ENCODE measurements at places on chromosomes 11 and 22.
A peak's percentile ranks its signal among the peaks of the same experiment; 100 is the strongest.

GRCh38 chr22:21709688-21710087 is 25.9 kb downstream of the YPEL1 start:
- no peak for ATAC-seq

DNA sequence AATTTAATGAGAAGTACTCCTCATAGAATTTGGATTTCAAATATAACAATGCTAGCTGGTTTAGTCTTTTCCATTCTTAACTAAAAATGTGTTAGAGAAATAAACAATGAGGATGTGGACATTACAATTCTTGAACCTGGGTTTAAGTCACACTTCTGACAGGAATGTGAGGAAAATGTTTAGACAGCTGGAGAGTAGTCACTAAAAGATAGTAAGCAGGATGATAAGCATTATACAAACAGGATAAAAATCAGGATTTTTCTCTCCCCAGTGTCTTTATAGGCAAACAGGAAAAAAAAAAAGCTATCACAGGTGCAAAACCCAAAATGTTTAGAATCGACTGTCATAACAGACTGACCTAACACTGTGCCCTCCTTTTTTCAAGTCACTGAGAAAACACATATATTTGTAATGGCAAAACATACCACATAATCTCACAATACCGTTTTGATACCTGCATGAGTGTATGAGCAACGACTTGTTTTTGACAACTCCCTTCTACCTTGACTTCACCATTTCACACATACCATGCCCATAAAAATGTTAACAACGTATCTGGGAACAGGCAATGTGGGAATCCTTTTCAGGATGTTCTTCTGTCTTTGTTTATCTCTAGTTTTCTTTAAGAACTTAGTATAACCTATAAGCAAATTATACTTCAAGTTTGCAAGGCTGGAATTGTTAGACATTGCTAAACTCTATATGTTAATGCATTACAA is 242.0 kb downstream of the SBF2 start:
- ATAC-seq = no peak

DNA sequence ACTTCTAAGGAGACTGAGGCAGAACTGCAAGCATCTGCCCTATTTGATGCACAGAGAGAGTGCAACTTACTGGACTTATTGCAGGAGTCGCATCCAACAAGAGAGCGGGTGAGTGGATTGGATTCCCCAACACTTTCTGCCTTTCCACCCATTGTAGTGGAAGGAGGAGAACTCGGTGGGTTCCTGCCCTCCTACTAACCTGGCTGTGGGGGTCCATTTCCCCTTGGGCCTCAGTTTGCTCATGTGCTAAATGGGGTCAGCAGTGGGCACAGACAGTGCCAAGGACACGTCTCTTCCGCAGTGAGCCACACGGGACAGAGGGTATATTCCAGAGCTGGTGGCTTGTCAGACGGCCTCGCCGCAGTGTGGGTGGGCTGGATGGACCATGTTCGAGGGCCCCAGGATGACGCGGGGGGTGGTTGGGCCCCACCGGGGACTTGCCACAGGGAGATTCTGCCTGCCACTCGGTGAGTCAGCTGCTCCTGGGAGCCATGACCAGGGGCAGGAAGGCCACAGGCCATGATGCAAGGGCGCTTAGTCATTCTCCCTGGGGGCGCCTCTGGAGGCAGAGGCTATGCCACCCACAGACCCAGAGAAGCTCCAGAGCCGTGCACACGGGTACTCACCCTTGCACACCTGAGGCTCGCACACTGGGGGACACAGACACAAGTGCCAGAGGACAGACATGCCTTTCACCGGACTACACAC is 8.2 kb downstream of the ALX4 start:
- no peak for ATAC-seq

DNA sequence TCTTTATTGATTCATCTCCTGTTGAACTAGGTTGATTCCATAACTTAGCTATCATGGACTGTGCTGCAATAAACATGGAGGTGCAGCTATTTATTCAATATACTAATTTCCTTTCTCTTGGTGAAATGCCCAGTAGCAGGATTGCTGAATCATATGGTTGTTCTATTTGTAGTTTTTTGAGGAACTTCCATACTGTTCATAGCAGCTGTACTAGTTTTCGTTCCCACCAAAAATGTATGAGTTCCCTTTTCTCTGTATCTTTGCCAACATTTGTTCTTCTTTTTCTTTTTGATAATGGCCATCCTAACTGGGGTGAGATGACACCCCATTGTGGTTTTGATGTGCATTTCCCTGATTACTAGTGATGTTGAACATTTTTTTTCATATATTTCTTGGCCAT is 87.2 kb upstream of the NAV2 start:
- no peak for ATAC-seq

GRCh38 chr11:122882189-122882856 is at the start of gene JHY:
JHY (plus strand) TSS chr11:122882759; CDS start chr11:122885850, 3,091 bp downstream.
- ATAC-seq = no peak

- ATAC-seq = no peak
Observed at GRCh38 chr11:60919956-60920355, 4.3 kb upstream of the TMEM132A start.

DNA sequence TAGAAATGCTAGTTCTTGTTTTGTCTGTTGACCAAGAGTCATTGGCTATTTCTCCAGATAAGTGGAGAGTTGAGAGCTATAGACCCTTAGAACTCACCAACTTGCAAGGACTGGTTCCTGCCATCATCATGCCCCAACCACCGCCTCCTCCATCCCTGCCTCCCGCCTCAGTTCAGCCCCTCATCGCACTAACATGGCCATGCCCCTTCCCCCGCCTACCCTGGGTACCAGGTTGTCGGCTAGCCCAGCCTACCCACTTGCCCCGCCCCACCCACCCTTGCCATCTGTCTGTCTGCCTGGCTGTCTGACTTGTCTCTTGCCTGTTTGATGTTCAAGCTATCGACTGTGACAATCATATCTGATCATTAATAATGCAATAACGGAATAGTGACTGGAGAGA is 154.1 kb downstream of the TRIM29 start:
- ATAC-seq = no peak

DNA sequence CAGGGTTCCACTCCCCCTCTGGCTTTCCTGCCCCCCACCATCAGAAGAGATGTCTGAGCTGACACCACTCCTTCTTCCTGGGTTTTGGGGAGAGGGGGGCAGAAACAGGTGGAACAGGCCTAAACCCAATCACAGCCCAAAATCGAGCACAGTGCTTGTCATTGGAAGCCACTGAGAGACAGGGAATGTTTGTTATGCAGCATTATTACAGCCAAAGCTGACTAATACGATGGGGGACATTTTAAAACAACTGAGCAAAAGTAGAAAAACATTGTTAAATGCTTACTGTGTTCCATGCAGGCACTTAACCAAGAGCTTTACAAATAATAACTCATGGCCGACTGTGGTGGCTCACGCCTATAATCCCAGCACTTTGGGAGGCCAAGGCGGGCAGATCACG is 32.5 kb upstream of the RTL6 start:
- no peak for ATAC-seq

GRCh38 chr22:20238536-20238900 is 29.6 kb downstream of the RTN4R start:
- ATAC-seq = peak; percentile 17

DNA sequence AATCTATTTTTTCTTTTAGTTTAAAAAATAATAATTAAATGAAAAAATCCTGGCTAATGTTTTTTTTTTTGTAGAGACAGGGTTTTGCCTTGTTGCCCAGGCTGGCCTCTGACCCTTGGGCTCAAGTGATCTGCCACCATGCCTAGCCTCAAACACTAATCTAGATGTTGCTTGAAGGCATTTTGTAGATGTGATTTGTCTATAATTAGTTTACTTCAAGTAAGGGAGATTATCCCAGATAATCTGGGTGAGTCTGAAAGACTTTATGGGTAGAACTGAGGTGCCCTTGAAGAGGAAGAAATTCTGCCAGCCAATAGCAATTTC is 38.6 kb upstream of the RBFOX2 start:
- ATAC-seq = no peak

DNA sequence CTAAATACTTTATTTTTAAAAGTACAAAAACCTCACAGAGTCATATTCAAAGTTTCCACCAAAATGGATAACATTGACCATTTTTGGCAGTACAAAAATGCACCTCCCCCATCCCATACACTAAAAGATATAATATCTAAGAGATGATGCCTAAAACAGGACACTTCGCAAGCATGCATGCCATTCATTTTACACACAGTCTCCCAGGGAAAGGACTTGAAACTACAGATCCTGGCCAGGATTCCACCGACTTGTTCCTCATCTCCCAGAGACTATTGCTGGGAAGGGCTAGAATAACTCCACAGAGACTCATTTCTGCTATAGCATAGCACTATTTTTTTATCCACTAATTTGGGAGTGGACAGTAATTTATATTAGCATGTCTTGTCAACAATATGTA is 81.7 kb downstream of the MTNR1B start:
- no peak for ATAC-seq

GRCh38 chr11:70669871-70670675 is 271.7 kb downstream of the CTTN start:
- ATAC-seq = peak; percentile 59

- ATAC-seq = peak; percentile 54
Observed at GRCh38 chr11:105609341-105609781, 512 bp upstream of the GRIA4 start.

DNA sequence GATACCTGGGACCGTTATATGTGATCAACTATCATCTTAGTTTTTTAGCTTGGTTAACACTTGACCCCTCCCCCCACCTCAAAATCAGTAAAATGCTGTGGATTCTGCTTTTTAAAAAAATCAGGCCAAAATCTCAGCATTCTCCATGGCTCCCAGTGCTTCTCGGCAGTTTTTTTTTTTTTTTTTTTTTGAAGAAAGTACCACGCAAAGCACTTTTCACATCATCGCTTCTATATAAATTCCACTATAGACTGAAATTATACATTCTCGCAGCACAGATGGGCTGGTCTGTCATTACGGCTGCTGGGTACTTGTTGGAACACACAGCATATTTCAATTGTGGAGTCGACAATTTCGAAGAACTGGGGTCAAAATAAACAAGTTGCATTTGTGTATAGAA is 67.7 kb upstream of the PPARA start:
- no peak for ATAC-seq

DNA sequence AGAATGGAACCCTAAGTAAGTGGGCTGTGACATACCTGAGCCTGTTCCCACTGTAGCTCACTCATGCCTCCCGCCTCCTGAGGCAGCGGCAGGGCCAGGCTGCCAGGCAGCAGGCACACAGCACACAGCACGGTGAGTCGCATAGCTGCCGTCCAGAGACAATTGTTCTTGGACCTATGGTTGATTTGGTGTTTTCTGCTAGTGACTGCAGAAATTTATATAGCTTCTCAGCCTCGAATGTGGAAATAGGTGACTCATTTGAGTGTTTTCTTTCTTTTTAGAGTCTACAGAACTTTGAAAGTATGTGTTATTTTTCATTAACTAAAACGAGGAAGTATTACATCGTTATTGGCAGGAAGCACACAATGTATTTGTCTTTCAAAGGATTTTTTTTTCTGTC is at the start of gene MMP7:
TSS of gene MMP7 (minus strand) at position 190 of the 400 bp plus-strand sequence. CDS start at position 143, 47 bp downstream.
- peak; percentile 55 for ATAC-seq

GRCh38 chr11:57541169-57541568 is 3.8 kb downstream of the SMTNL1 start:
- ATAC-seq = no peak

- no peak for ATAC-seq
Observed at GRCh38 chr22:45889093-45889538, 87.8 kb downstream of the WNT7B start.

DNA sequence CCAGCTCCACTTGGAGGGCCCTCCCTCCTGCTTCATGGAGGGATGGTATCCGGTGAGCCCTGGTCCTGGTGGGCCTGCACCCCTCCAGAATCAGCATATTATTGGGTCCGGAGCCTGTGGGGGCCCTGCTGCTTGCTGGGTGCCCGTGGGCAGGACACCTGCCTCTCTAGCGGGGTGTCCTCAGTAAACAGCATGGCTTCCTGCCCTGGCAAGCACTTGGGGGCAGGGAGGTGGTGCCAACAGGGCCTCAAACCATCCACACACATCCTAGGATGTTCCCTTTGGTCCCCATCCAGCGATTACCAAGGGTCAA is 108.3 kb downstream of the CTTN start:
- ATAC-seq = no peak

DNA sequence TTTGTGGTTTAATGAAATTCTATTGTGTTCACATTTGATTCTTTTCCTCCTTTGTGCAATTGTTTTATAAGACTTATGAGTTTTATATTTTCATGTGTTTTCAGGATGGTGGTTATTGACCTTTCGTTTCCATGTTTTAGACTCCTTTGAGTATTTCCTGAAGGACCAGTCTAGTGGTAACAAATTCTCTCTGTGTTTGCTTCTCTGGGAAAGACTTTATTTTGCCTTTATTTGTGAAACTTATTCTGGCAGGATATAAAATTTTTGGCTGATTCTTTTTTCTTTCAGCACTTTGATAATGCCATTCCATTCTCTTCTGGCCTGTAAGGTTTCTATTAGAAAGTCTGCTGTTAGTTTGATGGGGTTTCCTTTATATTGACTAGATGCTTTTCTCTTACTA is 83.5 kb downstream of the ACER3 start:
- ATAC-seq = no peak

GRCh38 chr11:46480909-46481308 is 89.3 kb upstream of the CHRM4 start:
- no peak for ATAC-seq

DNA sequence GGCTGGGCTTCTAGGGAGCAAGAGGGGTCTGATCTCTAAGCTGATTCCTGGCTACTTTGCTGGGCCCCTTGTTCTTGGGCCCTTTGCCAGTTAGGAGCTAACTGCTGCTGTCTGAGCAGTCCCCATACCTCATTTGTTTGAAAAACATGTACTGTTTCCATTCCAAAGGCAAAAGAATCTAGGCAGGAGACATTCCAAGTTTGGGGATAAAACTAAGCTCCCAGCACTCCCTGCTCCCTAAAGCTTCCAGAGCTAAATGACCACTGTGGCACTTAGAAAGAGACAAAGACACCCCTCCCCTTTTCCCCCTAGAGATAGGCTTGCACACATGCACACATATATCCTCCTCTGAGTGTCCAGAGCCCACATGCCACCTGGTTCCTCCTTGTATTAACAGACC is 22.7 kb upstream of the RRM1 start:
- ATAC-seq = no peak
